ENCODE measurements at places on chromosomes 2 and 18. TPM values are rescaled to one million over a fixed set of nuclear protein-coding genes. Genes with fewer than 3 reads are reported as not detected.

Gene CDK5R2
- polyA plus RNA-seq, result not detected

Gene GKN1
- not detected for polyA plus RNA-seq

DNA sequence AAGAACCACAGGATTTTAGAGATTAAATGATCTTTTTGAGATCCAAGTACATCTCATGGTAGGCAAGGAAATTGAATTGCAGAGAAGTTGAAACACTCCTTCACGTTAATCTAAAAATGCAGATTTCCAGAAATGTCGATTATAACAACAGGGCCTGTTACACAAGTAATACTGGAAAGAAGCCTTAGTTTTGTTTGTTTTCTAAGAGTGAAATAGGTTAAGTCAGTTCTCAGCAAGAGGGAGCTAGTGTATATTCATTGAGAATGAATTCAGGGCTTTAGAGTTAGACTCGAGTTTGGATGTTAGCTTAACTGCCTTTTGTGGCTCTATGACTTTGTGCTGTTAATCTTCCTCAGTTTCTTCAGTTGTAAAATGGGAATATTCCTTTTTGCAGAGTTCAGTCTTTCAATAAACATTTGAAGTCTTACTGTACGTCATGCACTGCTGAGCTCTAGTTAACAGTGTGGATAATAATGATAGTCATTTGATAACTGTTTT is 926 bp downstream of the NDUFV2 start:
- peak overlapping the region; percentile 91 for H3K27ac ChIP-seq
- peaks cover 71% of the 10 kb centered on the region for H3K4me1 ChIP-seq
- no peaks in the 10 kb centered on the region for H3K27me3 ChIP-seq
- H3K4me3 ChIP-seq, result peak overlapping the region; percentile 93
- no peak for DNase-seq
- H3K36me3 ChIP-seq, result no peaks in the 10 kb centered on the region

Gene ELOA2
- not detected for polyA plus RNA-seq

Gene PUM2
- 21.1 TPM for polyA plus RNA-seq

DNA sequence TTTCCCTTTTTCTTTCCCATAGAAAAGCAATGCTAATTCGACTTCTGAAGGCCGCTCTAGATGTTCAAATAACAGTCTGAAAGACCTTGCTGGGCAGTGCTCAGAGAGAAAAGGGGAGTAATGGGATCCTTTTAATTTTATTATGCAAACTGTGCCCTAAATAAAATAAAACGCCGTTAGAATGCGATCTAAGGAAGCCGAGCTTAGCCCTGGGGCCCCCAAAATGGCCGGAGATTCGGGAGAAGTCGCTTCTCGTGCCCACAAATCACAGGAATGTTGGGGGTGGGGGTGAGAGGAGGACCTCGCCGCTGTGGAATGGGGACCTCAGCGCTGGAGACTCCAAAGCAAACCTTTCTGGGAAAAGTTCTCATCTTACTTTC is 8.4 kb upstream of the POU3F3 start:
- H3K27me3 ChIP-seq, result peaks cover 38% of the 10 kb centered on the region
- H3K27ac ChIP-seq, result no peak overlapping the region
- H3K4me1 ChIP-seq, result peaks cover 11% of the 10 kb centered on the region
- DNase-seq, result no peak
- no peaks in the 10 kb centered on the region for H3K36me3 ChIP-seq

Gene KCNS3
- not detected for polyA plus RNA-seq

- H3K4me3 ChIP-seq, result no peak overlapping the region
- H3K27me3 ChIP-seq, result no peaks in the 10 kb centered on the region
- no peaks in the 10 kb centered on the region for H3K36me3 ChIP-seq
- no peak for DNase-seq
These were observed 6.3 kb downstream of the HDHD2 start for GRCh38 chr18:47143899-47144485.

- H3K27me3 ChIP-seq, result no peaks in the 10 kb centered on the region
- no peaks in the 10 kb centered on the region for H3K36me3 ChIP-seq
- no peaks in the 10 kb centered on the region for H3K4me1 ChIP-seq
- DNase-seq, result no peak
- H3K4me3 ChIP-seq, result no peak overlapping the region
These were observed 29.7 kb downstream of the ZNF804A start for GRCh38 chr2:184628051-184628450.

DNA sequence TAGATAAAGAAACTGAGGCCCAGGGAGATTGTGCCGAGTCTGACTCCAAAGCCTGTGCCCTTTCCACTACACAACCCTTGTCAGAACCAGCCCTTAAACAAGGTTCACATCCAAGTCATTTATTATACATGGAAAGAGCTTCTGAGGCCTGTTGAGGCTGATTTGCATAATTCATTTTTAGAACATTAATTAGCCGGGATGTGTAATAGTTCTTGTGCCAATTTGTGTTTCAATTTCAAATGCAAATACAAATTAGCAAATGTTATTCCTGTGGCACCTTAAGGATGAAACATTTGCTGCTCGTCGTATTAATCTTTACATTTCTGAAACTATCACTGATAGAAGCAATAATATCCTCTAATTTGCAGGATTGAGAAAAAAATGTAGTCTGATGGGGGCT is 174.9 kb downstream of the MYCN start:
- no peak overlapping the region for H3K27ac ChIP-seq
- no peaks in the 10 kb centered on the region for H3K27me3 ChIP-seq
- H3K4me3 ChIP-seq, result no peak overlapping the region

GRCh38 chr2:216107320-216107719 is 1.8 kb upstream of the XRCC5 start:
- peaks cover 40% of the 10 kb centered on the region for H3K4me1 ChIP-seq
- peaks cover 15% of the 10 kb centered on the region for H3K36me3 ChIP-seq

Gene EFEMP1
- polyA plus RNA-seq, result not detected

DNA sequence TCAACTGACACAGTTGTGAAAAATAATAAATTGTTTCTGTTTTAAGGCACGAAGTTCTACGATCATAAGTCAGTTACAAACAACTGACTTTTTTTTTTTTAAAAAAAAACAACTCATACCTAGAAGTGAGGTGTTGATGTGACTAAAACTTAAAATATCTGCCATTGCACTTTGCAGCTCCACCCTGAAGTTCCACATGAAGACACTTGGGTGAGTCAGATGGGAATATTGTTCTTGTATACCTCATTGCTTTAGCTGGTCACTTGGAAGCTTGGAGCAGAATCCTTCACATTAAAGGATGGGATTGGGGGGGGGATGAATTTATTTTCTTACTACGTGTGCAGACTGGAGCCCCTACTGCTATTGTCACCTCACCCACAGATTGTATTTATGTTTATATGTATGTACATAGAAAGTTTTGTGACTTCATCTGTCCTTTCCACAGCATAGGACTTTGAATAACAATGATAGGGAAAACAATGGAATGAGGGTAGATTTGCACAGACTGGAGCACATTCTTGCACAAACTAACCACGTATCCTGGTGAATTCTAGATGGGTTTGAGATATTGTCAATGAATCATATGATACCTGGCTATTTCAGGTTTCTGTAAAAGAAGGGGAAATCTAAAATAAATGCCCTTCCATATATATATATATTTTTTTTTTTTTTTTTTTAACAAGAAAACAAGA is 57.9 kb upstream of the ARHGAP15 start:
- no peak for DNase-seq
- H3K4me1 ChIP-seq, result no peaks in the 10 kb centered on the region
- H3K27me3 ChIP-seq, result peaks cover 3% of the 10 kb centered on the region
- H3K27ac ChIP-seq, result no peak overlapping the region
- H3K36me3 ChIP-seq, result no peaks in the 10 kb centered on the region
- H3K4me3 ChIP-seq, result no peak overlapping the region

GRCh38 chr2:210503001-210503623 is 26.6 kb upstream of the LANCL1 start:
- H3K4me3 ChIP-seq, result peak overlapping the region; percentile 45
- peaks cover 8% of the 10 kb centered on the region for H3K4me1 ChIP-seq
- peak; percentile 20 for DNase-seq
- H3K27me3 ChIP-seq, result peaks cover 19% of the 10 kb centered on the region
- H3K36me3 ChIP-seq, result no peaks in the 10 kb centered on the region
- no peak overlapping the region for H3K27ac ChIP-seq

- DNase-seq, result no peak
- peaks cover 8% of the 10 kb centered on the region for H3K36me3 ChIP-seq
- H3K4me1 ChIP-seq, result no peaks in the 10 kb centered on the region
- H3K27me3 ChIP-seq, result peaks cover 4% of the 10 kb centered on the region
These were observed 61.7 kb upstream of the IL1R2 start for GRCh38 chr2:101930019-101930418.

Gene BCL11A
- polyA plus RNA-seq, result 0.29 TPM

DNA sequence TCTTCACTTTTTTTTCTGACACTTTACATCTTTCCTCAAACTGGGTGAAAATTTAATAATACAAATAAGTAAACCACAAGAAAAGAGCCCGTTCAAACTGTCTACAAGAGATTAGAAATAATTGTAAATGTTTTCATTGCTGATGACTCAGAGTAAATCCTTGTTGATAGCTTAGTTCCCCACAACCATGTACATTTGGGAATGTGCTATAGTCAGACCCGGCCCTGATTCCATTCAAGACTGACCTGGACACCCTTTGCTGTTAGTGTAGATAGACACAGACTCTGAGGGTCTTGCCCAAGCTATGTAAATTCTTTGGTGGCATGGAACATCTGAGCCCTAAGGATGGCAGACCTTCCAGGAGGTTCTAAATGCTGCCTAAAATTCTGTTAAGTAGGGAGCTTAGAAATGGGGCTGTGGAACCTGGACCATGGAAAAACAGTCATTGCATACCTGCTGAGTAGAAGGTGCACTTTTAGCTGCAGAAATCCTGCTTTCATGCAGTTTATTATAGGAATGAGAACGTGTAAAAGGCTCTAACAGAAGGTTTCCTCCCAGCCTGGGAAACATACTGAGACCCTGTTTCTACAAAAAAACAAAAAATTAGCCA is 3.7 kb downstream of the MALT1 start:
- no peak overlapping the region for H3K4me3 ChIP-seq
- H3K27me3 ChIP-seq, result peaks cover 2% of the 10 kb centered on the region
- H3K27ac ChIP-seq, result no peak overlapping the region
- no peaks in the 10 kb centered on the region for H3K36me3 ChIP-seq

- no peak for DNase-seq
- peaks cover 2% of the 10 kb centered on the region for H3K4me1 ChIP-seq
- no peak overlapping the region for H3K27ac ChIP-seq
These were observed 314.4 kb upstream of the NT5C1B start for GRCh38 chr2:18903750-18904149.

DNA sequence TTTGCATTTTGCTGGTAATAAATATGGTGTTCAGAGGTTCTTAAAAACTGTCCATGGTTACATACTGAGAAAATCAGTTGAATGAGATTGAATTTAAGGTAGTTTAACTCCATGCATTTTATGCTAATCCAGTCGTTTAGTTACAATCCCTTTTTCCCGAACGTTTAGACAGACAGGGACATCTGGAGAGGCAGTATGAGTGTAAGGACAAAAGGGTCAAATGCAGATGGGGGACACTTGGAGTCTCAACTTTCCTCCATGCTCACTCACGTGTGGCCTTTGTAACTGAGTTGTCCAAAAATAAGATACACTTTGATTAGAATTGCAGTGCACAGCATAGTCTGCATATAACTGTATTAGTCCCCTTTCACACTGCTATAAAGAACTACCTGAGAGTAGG is 63.9 kb downstream of the RDH14 start:
- no peaks in the 10 kb centered on the region for H3K4me1 ChIP-seq
- peaks cover 7% of the 10 kb centered on the region for H3K27me3 ChIP-seq
- no peak overlapping the region for H3K4me3 ChIP-seq
- no peak overlapping the region for H3K27ac ChIP-seq
- no peaks in the 10 kb centered on the region for H3K36me3 ChIP-seq

GRCh38 chr2:230664844-230665243 is 47.8 kb upstream of the CAB39 start:
- no peak overlapping the region for H3K27ac ChIP-seq
- peak overlapping the region; percentile 47 for H3K4me3 ChIP-seq
- H3K4me1 ChIP-seq, result peaks cover 80% of the 10 kb centered on the region
- no peak for DNase-seq
- H3K36me3 ChIP-seq, result no peaks in the 10 kb centered on the region

GRCh38 chr2:218992196-218992595 is 1.0 kb downstream of the CRYBA2 start:
- DNase-seq, result no peak
- peaks cover 7% of the 10 kb centered on the region for H3K4me1 ChIP-seq
- H3K36me3 ChIP-seq, result no peaks in the 10 kb centered on the region
- no peak overlapping the region for H3K27ac ChIP-seq

GRCh38 chr2:232321156-232321816 is 57.3 kb upstream of the ALPP start:
- peaks cover 3% of the 10 kb centered on the region for H3K27me3 ChIP-seq
- DNase-seq, result no peak
- no peak overlapping the region for H3K27ac ChIP-seq
- no peak overlapping the region for H3K4me3 ChIP-seq
- H3K4me1 ChIP-seq, result peaks cover 59% of the 10 kb centered on the region
- H3K36me3 ChIP-seq, result no peaks in the 10 kb centered on the region

- peaks cover 6% of the 10 kb centered on the region for H3K27me3 ChIP-seq
- H3K4me1 ChIP-seq, result no peaks in the 10 kb centered on the region
- no peak overlapping the region for H3K4me3 ChIP-seq
- DNase-seq, result no peak
- H3K36me3 ChIP-seq, result no peaks in the 10 kb centered on the region
- no peak overlapping the region for H3K27ac ChIP-seq
These were observed 129.0 kb downstream of the EVA1A start for GRCh38 chr2:75431763-75432162.

GRCh38 chr2:124264551-124265091 is 239.5 kb downstream of the CNTNAP5 start:
- H3K36me3 ChIP-seq, result no peaks in the 10 kb centered on the region
- peak; percentile 61 for DNase-seq
- H3K27me3 ChIP-seq, result no peaks in the 10 kb centered on the region
- H3K4me1 ChIP-seq, result peaks cover 13% of the 10 kb centered on the region

Gene LDLRAD4
- polyA plus RNA-seq, result 9.6 TPM

DNA sequence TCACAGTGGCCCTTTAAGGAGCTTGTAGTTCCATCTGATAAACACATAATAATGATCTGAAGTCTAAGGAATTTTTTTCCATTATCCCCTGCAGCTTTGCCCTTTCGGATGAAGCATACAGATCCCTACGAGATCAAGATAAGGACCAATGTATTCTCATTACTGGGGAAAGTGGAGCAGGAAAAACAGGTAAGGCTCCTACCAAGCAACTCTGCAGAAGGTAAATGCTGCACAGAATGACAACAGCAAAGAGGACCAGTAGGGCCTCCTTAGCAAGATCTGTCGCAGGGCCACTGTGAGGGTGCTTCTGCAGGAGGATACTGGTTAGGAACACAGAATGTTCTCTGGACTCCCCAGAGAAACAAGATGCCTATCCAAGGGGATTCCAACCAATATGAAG is 84.6 kb downstream of the MYO1B start:
- H3K4me3 ChIP-seq, result no peak overlapping the region
- H3K36me3 ChIP-seq, result no peaks in the 10 kb centered on the region
- H3K27me3 ChIP-seq, result peaks cover 15% of the 10 kb centered on the region

Data from immature natural killer cell (primary cell).